ENCODE measurements at places on chromosomes 2 and 18.

GRCh38 chr2:41691561-41691960 lies 356.3 kb upstream of the PKDCC start:
- no peak for DNase-seq

DNA sequence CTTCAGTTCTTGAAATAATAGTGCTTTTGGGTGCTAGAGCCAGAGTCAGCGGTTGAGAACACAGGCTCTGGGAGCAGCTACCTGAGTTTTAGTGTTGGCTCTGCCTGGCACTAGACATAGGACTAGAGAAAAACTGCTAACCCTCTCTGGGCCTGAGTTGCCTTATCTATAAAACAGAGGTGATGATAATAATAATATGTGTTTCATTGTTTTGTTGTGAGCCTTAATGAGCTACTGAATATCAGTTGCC lies 391.7 kb downstream of the PTPRM start:
- DNase-seq, result no peak

- peak; percentile 32 for DNase-seq
Observed at GRCh38 chr18:12657684-12658425, at the start of gene SPIRE1. SPIRE1 (minus strand) TSS chr18:12658107; CDS start chr18:12657866, 241 bp downstream.

DNA sequence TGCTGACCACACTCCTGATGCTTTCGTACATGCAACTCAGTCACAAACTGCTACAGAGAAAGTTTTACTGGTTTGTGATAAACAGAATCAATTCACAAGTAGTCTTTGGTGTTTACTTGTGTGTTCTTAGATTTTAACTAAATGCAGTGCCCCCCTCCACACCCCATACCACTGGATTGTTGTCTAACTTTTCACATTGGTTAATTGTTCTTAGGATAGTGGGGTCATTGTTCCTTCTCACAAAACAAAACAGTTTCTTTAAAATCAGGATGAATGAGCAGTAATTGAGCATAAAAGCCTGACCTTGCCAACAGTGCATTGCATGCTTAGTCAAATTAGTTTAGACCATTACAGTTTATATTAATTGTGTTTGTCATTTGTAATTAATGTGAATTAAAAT lies 14.1 kb upstream of the PNPT1 start:
- no peak for DNase-seq

GRCh38 chr2:151056870-151057269 lies 204.8 kb downstream of the RBM43 start:
- no peak for DNase-seq

GRCh38 chr2:105397025-105397722 lies 1.7 kb downstream of the FHL2 start:
- no peak for DNase-seq

DNA sequence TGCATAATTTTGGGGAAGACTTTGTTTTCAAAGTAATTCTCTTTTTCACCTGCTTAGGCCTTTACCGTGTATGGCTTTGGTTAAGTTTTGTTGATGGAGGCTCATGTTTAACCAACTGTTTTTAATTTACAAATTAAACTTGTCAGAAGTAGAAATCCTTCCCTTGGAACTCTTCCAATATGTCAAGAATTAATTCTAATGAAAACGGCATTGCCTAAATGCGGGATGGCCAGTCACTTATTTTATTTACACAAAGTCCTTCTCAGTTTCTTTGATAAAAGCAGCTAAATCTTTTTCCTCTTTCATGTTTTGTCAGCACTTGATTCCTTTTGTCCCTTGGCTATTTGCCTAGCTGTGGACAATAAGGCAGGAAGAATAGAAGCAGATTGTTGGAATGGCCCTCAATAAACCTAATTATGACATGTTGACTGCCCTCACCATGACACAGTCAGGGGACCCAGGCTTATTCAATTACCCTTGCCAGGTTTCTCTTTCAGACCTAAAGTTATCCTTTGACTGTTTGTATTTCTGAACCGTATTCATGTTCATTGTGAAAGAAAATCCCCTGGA lies 26.3 kb downstream of the PAX3 start:
- DNase-seq, result no peak

DNA sequence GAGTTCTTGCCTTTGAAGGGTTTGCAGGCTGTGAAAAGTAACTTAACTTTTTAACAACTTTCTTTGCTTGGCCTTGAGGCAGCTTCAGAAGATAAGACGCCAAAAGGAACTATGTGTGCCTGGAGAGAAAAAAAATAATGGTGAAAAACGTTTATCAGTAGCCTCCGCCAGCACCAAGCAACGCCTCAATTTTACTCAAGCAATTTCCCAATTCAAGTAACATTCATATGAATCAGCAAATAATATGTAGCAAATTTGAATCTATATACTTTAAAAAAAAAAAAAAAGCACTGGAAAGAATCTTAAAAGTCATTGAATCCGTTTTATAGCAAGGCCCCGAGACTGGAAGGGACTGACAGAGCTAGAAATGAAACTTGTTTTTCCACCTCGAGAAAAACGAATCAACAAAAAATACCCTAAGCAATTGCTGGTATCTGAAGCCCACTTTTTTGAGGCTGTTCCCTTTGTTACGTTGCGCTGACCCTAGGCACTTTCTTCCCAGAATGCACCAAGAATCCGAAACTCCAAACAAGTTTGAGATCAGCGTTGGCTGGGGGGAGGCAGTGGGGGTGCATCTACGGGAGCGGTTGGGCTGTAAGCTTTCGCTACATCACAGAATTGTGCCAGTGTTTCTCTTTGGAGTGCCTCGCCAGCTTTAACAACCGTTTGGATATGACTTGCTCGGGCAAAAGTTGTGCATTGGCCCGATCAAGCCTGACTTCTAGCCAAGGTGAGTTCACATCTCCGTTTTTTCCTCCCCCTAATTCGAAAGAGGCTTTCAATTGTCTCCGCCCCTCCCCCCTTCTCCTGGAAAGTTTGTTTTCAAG lies 2.7 kb upstream of the TGIF1 start:
- DNase-seq, result peak; percentile 59

DNA sequence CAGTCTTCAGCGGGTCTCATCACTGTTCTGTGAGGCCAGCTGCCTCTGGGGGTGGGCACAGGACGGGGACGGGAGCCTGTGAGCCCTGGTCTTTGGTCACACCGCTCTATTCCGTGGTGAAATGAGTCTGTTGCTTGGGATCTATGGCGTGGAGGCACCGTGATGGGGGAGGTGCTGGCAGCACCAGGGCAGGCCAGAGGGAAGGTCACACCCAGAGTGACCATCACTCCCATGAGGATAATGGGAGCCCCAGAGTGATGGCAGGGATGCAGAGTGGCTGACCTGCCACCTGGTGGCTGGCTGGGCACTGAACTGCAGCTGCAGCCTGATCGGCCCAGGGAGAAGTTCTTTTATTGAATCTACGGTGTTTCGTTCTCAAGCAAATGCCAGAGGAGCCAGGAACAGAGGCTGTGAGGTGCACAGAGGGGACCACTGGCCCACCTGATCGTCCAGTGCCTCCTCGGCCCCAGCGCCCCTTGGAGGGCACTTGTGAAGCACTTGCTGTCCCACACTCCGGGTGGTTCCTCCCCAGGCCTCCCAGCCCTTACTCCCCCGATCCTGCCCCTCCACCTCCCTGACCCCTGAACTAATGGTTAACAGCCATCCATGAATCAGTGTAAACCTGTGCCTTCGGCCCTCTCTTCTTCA lies 17.9 kb downstream of the KCNIP3 start:
- peak; percentile 11 for DNase-seq
